ENCODE measurements at places on chromosomes 2 and 18.

GRCh38 chr2:89837962-89838625 lies 1146.6 kb downstream of the RPIA start:
- no peak for DNase-seq

GRCh38 chr18:5653802-5654201 lies 110.0 kb upstream of the EPB41L3 start:
- DNase-seq: no peak

- no peak for DNase-seq
These were observed 211.8 kb upstream of the SLC14A2 start for GRCh38 chr18:45403341-45404049.

- no peak for DNase-seq
These were observed 251.4 kb downstream of the ANKRD30B start for GRCh38 chr18:14999085-14999975.

DNA sequence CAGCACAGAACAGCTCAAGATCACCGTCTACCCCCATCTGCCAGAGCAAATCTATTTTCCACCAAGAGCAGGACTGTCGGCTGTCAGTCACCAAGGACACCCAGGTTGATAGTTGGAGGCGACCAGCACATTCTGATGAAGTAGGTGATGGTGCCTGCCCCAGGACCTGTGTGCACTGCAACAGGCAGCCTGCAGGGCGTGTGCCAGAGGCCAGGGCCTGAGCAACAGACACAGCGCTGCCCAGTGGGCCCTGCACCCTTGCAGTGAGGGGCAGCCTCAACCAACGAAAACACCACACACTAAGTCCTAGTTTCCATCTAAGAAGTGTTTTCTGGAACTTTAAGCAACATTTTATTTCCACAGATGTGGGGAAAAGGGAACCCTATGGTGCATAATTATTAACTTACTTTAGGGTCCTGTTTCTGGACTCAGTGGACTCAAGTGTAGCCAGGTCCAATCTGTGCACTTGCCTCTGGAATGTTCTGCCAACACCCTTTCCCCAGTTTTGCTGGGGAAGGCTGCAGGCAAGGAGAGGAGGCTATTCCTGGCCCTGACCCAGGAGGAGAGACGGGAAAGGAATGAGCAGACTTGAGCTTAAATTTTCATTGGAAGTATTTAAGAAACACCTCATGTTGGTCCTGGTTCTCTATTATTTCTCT lies 61.5 kb downstream of the ADNP2 start:
- DNase-seq: no peak

- no peak for DNase-seq
These were observed 263.8 kb upstream of the CDH19 start for GRCh38 chr18:66867653-66868052.

DNA sequence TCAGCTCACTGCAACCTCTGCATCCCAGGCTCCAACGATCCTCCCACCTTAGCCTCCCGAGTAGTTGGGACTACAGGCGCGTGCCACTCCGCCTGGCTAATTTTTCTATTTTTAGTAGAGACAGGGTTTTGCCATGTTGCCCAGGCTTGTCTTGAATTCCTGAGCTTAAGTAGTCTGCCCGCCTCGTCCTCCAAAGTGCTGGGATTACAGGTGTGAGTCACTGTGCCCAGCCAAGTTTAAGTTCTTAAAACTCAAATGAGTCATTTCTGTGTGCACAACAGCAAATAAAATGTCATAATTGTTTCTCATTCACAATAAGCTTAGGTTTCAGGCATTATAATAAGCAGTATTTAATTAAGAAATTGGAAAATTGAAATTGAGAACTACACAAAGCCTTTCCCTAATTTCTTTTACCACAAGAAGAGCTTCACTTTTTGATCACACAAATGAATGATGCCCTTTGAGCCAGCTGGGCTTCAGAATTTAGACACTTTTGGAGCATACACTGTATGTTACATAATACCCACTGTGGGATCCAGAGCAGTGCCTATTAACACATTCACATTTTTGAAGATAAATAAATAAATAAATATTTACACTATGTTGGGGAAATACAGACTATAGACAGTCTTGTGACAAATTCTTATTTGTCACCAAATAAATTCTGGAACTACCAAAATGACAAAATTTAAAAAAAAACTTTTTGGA lies 8.6 kb upstream of the ME2 start:
- DNase-seq: no peak

GRCh38 chr2:235533198-235533597 lies 39.4 kb downstream of the AGAP1 start:
- DNase-seq: no peak

DNA sequence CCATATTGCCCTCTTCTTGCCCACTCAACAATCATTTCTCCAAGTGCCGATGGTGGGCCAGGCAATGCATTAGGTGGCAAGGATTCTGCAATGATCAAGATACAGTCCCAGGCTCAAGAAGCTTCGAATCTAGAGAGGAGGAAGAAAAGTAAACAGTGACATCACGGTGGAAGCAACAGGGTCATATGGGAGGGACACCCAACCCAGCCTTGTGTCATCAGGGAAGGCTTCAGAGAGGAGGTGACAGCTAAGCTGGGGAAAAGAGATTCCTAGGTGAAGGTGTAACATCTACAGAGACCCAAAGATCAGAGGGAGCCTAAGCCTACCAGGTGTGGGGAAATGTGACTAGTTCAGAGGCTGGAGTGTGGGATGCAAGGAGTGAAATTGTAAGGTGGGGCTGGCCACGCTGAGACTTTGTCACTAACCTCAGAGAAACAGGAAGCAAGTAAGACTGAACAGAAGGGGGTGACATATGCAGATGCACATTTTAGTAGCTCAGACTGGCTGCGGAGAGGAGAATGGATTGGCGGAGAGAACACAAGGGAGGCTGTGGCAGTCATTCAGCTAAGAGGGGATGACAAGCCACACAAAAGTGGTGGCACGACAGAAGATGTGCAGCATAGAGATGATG lies 104.9 kb downstream of the ANKRD44 start:
- DNase-seq: peak; percentile 19

DNA sequence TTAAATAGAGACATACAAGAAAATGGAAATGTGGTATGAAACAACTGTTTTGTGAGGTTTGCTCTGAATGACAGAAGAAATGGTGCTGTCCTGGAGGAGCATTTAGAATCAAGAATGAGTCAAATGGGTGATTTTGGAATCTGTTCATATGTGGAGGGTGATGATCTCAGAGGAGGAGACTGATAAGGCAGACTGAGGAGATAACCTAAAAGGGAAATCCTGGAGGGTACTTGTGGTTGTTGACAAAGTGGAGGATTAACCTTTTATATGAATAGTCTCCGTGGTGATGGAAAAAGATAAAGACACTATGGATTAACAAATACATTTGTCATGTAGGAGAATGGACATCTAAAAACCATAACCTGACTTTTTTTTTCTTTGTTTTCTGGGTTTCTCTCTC lies 74.1 kb downstream of the MMADHC start:
- DNase-seq: no peak

DNA sequence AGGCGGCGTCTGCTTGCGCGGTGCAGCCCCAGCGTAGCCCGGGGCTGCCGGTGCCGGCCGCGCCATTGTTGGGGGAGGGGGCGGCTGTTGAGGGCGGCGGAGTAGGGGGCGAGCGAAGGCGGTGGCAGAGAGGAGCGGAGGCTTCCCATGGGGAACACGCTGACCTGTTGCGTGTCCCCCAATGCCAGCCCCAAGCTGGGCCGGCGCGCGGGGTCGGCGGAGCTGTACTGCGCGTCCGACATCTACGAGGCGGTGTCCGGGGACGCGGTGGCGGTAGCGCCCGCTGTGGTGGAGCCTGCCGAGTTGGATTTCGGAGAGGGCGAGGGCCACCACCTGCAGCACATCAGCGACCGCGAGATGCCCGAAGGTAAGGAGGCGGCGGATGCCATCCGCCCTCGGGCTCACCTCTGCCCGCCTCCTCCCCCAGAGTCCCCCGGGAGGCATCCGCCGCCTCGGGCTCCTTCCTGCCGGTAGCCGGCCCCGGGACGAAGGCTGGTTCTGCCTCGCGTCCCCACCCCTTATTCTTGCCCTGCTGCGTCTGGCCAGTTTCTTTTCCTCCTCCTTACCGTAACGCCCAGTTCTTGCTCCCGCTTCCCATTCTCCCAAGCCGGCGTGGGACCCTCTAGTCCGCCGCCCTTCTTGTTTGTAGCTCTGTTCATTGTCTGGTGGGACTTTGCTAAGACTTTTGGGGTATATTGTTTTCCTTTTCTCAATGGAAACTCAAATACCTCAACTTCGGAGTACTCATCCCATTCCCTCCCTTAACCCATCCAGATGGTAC lies 500 bp downstream of the CCNYL1 start:
- DNase-seq: peak; percentile 37

GRCh38 chr18:9849407-9850283 lies 36.1 kb upstream of the TXNDC2 start:
- DNase-seq: no peak

DNA sequence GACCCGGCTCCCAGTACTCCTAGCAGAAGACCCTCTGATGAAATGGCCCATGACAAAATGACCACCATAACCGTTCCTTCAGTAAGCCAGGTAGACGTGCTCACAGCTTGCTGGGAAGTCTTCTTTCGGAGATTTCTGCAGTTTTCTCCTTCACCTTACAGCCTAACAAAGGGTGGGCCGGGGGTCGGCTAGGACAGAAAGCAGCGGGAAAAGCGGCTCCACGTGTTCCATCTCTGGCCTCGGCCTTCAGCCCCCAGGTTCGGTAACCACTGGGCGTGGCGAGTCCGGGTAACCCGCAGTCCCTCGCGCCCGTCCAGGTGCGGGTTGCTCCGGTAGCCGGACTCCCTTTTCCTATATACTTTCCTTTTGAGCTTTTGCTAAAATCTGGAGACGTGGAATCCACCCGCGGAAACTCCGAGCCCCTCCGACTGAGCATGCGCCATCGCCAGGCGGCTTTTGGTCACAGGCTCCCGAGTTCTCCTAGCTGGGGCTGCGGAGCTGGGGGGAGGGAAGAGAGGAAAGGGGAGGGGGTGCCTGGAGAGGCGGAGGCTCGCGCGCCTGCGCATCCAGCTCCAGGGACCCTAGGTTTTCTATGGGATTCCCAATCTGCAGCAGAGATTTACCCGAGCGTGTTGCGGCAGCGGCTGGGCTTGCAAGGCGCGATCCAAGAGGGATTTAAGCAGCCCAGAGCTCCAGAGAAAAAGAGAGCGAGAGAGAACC lies at the start of gene VSNL1:
Gene VSNL1 (plus strand): TSS at position 604 of the 720 bp plus-strand sequence. CDS start 51,379 bp downstream, outside the sequence.
- DNase-seq: no peak

DNA sequence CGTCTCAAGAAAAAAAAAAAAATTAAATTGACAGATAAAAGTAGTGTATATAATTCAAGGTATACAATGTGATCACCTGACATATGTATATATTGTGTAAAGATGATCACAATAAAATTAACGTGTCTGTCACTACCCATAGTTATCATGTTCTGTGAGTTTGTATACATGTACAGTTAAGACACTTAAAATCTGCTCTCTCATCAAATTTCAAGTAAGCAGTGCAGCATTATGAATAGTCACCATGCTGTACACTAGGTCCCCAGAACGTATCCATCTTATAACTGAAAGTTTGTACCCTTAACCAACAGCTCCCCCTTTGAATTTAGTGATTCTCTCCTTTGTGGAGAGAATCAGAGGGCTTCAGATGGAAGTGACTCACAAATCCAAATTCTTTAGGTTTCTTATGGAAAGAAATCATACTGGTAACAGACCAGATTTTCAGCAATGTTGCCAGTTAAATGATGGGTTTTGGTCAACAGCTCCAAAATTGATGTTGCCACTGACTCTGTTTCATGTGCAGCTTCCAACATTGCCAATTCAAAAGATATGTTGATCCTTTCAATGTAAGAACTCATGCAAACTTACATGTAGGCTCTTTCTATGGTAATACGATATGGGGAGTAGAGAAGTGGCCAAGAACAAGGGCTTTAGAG lies 281.5 kb downstream of the AFF3 start:
- DNase-seq: no peak

- DNase-seq: no peak
These were observed 2.9 kb downstream of the C1QL2 start for GRCh38 chr2:119155633-119156032.

DNA sequence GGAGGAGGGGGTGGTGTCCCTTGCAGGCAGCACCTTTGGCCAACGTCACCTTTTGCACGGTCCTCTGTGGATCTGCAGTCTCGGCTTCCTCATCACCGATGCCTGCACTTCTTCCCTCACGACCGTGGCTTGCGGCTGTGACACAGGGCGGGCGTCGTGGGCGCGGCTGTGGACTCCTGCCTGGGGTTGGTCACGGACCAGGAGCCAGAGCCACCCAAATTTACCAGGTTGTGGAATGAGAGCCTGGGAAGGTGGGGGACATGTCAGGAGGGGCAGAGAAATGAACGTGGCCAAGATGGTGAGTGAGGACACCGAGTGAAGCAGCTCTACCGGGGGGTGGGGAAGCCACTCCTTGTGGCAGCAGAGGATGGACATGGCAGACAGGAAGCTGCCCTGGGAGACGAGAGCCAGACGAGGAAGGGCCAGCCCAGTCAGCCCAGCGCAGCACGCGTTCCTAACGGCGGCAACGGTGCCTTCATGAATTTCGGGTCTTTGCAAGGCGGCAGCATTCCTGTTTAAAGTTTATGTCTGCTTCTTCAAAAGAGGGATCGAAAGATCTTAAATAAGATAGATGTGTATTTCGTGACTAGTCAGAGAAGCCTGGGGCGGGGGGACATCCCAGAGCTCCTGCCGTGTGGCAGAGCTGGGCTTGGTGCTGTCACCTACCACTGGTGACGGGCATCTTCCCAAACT lies 84.2 kb downstream of the LRRFIP1 start:
- DNase-seq: no peak

- DNase-seq: no peak
These were observed 1100.8 kb downstream of the CNTNAP5 start for GRCh38 chr2:125125902-125126301.
